RKO (cell line): ENCODE measurements at places on chromosomes 7 and 10.
A peak's percentile ranks its signal among the peaks of the same experiment; 100 is the strongest.

DNA sequence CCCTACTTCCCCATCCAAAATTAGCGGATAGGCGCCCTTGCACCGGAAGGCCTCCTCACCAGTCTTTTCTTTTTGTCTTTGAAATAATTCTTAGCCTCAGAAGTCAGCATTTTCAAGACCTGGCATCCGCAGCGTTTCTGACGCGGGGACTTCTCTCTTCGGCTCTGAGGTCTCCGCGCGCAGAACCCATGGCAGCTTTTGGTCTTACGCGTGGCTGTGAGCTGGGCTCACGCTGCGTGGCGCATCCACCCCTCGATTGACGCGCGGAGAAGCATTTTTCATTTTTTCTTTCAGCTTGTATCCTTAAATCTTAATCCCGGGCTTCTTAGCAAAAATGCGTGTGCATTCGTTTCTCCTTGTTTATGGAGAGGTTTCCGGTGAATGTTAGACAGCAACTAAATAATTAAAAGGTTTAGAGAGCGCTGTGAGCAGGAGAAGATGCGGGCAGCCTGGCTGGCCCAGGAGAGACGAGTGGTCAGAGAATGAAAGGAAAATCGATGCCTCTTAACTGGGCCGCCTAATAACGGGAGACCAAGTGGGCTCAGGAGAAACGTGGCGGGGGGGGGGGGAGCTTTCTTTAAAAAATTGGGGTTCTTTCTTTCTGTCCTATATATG is 2.0 kb upstream of the GATA3 start:
- no peak for DNase-seq

GRCh38 chr7:142960955-142961512 is 1.1 kb downstream of the KEL start:
- DNase-seq: no peak

DNA sequence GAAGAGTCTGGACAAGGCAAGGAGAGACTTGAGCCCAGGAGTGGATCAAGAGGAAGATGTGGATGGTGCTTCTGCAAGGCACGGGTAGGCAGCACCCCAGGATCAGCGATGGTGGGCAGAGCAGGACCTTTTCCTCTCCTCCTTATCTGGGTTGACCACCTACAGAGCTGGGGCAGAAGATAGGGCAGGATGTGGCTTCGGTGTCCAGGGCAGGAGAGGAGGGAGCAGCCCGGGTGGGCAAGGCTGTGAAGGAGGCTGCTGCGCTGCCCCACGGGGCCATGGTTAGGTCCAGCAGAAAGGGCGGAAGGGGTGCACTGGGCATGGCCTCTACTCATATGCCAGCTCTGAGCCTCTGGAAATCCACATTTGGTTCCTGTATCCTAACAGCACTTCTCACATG is 20.0 kb upstream of the PARP12 start:
- no peak for DNase-seq

DNA sequence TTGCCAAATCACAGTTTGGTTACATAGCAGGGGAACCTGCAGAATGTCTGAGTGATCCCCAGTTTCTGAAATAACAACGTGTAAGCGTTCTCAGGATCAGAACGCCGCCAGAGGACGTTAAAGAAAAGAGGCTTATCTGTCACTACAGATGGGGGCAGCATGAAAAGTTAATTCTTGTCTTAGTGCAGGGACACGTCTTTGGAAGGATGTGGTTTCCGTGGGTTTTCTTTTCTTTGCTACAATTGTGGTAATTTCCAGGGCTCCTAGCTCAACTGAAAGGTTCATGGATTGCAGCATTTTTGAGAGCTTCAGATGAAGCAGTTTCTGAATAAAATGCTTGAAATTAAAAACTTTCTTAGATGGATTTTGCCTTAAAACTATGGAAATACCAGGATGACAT is 106.6 kb downstream of the PRKCQ start:
- DNase-seq: no peak

GRCh38 chr7:116407165-116407564 is 92.4 kb upstream of the CAV2 start:
- DNase-seq: no peak

DNA sequence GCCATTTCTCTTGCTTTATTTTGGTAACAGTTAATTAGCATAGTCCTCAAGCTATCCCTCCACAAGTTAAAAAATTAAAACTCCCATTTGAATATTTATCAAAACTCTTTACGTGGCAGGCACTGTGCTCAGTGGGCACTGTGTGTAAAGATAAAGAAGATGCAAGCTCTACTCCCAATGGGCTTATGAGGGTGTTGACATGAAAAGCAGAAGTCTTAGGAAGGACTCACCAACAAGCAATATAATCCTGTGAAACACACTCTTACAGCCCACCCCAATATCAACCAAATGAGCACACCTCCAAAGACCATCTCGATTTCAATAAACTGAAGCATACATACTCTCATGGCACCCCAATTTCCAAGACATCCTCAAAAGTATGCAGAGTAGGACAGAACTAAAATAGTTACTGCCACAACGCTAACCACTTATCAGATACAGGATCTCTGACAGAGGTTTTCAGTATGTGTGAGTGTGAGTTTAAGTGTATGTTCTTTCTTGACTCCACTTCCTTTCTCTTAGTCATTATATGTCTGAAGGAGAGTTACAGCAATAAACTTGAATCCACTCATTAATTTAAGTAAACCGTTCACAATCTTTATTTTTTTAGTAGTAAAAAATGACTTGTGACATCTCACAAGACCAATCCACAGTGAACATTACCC is 120.0 kb downstream of the PDE1C start:
- DNase-seq: no peak

- peak; percentile 47 for DNase-seq
Observed at GRCh38 chr10:94673614-94674321, 9.8 kb upstream of the CYP2C18 start.

GRCh38 chr7:91249506-91250233 is 14.6 kb upstream of the FZD1 start:
- DNase-seq: no peak

- no peak for DNase-seq
Observed at GRCh38 chr7:158166386-158167340, 421.0 kb downstream of the PTPRN2 start.

DNA sequence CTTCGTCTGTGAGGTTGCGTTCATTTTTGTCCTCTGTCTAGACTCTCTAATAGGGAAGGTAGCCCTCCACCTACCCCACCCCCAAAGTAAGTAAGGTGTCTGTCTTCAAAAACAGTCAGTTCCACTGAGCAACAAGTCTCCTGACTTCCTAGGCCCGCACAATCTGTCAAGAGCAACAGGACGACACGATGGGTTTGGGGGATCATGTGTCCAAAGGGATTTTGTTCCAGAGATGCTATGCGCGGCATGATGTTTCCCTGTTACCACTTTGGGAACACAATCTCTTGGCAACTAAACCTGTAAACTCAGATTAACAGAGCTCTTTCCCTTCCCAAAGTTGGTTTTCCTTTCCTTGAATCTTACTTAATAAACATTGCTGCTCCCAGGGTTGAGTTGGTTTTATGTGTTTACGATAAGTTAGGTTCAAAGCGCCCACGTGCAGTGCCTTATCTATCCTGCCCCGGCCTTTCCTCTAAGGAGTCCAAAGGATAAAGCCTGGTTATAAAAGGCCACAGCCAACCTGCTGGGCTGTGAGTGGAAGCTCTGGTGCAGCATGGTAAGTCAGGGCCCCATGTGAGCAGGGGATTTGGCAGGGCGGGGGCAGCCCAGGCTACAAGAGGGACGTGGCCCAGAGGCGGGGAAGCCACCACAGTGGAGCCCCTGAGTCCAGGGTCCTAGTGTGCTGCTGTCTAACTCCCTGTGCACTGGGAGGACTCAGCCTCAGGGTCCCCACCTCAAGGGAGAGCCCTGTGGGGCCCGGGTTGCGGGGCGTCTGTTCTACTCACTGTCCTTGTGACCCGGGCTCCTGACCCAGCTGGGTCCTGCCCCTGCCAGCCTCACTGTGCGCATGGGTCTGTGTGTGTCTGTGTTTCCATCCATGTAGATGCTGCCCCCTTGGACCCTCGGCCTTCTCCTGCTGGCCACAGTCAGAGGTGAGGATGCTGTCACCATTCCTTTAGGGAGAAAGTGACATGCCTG is at the start of gene PNLIPRP2:
TSS of gene PNLIPRP2 (plus strand) at position 531 of the 978 bp plus-strand sequence.
- DNase-seq: no peak
